ENCODE measurements at places on chromosomes 11 and 22.
A peak's percentile ranks its signal among the peaks of the same experiment; 100 is the strongest.

DNA sequence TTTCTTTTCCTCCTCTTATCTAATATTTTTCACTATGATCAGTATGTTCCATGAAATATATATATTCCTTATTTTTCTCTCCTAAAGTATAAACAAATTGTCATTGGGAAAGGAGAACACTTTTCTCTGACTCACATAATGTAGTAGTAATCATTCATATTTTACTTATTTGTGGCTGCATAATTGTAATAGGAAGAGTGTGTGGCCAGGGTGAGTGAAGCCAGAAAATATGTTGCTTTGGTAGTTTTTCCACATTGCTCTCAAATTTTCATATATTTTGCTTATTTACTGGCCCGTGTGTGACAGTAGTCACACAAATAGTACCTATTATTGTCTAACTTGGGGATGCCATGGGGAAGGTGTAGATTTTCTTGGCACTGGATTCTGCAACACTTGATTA lies 172.1 kb downstream of the DYNC2H1 start:
- no peak for DNase-seq

- peak; percentile 18 for DNase-seq
These were observed 11.2 kb upstream of the IGLL1 start for GRCh38 chr22:23591201-23591791.

DNA sequence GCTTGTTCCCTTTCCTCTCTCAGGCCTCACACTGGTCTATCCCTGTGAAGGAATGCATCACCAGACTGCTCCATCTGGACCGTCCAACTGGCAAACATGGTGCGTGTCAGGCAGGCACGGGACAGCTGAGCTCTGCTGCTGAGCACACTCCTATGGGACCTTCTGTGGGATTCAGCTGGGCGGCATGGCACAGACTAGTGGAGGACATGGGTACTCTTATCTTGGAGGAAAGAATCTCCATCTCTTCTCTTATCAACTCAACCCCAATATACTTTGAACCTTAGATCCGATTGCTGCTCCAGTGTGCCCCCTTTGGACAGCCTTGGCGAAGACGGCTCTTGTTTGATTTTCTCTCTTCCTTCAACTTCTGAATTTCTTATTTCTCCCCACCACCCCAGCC lies 593.6 kb downstream of the ETS1 start:
- no peak for DNase-seq

DNA sequence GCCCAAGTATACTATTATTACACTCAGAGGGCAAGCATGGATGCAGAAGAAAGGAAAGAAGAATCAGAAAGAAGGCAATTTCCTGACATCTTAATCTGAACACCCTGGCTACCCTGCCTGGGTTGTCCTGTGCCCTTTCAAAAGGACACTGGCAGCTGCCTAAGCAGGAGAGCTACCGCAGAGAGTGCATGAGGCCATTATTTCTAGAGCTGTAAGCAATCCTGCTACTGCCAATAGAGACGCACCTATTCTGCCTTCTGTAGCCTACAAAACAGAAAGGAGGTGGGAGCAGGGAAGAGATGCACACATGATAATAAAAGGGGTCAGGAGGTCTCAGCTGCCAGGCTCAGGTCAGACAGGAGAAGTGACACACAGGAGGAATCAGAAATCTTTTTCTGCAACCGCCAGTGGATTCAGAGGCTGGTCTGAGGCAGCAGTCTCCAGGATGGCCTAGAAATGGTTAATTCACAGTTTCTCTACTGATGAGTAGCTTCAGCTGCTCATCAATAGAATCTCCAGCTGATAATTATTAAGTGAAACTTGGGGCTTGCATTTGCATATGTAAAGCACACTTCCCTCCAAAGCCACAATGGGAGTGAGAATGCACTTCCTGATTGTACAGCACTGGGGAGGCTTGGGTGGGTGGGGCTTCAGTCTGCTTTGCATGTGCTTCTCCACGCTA lies 253.9 kb downstream of the LARGE1 start:
- DNase-seq: peak; percentile 15

DNA sequence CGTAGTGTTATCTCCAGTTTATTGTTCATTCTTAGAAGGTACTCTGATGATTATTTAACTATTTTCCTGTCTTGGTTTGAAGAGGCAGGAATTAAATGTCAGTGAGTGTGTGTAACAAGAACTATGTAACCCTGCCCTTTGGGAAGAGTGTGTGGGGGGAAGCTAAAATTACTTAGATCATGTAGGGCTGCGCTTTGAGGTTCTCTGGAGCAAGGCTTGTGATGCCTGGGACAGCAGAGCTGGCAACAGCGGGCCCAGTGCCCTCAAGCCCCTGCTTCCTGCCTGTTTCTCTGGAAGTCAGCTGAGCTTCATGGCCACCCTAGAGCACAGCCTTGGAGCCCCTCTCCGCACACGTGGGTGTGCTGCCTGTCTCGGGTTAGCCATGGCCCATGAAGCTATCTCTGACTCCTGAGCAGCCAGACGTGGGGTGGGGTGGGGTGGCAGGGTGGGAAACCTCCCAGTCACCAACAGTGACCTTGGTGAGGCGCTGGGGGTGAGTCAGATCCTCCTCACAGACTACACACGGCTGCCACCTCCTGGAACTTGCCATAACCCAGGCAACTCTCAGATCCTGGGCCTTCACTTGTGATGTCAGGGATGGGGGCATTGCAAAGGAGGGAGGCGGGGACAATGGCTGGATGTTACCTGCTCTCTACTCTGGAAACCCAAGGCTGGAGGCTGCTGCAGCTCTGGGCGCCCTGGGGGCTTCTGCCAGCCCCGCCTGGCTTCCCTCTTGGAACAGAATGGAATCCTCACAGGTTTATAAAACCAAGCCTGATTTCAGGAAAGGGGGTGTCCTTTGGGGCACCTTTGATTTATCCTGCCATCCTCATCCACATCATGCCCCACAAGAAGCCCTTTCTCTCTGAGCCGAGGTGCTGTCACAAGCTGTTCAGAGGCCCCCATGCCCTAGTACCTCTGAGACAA lies 88.6 kb downstream of the SNX19 start:
- DNase-seq: no peak

- DNase-seq: peak; percentile 79
These were observed 20.8 kb upstream of the LMO2 start for GRCh38 chr11:33912405-33913361.

GRCh38 chr11:112658431-112658878 lies 302.8 kb upstream of the NCAM1 start:
- no peak for DNase-seq

DNA sequence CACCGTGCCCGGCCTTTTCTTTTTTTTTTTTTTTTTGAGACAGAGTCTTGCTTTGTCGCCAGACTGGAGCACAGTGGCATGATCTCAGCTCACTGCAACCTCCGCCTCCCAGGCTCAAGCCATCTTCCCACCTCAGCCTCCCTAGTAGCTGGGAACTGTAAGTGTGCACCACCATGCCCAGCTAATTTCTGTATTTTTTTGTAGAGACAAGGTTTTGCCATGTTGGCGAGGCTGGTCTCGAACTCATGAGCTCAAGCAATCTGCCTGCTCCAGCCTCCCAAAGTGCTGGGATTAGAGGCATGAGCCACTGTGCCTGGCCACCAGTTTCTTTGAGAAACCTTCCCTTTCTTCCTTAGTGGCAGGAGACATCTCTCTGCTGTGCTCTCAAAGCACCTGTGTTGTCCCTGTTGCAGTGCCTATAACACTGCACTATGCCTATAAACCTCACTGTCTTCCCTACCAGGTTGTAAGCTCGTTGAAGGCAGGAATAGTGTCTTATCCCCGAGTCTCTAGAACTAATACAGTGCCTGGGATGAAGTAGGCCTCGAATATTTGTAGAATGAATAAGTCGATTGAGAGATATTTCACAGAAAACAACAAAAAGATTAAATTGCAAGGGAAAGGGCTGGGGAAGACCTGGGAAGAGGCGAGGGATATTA lies 13.7 kb downstream of the TAGLN start:
- no peak for DNase-seq

GRCh38 chr11:587978-588380 lies 11.7 kb downstream of the PHRF1 start:
- DNase-seq: no peak

GRCh38 chr11:36471577-36471976 lies 38.5 kb downstream of the TRAF6 start:
- DNase-seq: no peak
